ENCODE measurements at places on chromosomes 3 and 15.
A peak's percentile ranks its signal among the peaks of the same experiment; 100 is the strongest.

DNA sequence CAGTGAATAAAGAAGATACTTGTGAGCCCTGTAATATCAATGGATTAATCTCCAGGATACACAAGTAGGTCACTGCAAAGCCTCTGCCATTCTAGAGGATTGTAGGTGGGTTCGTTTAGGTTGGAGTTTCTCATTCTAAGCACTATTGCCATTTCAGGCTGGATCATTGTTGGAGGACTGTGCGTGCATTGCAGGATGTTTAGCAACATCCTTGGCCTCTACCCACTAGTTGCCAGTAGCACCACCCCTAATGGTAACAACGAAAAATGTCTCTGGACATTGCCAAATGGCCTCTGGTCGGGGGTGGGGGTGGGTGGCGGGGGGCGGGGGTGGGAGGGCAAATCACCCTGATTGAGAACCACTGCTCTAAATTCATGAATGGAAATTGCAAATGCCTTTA is 4.9 kb upstream of the IFT57 start:
- no peaks in the 10 kb centered on the region for H3K36me3 ChIP-seq
- peaks cover 20% of the 10 kb centered on the region for H3K4me1 ChIP-seq
- DNase-seq = no peak

GRCh38 chr3:182000447-182000846 is 288.7 kb downstream of the SOX2 start:
- H3K4me1 ChIP-seq = no peaks in the 10 kb centered on the region
- DNase-seq = no peak
- H3K27ac ChIP-seq = no peak overlapping the region
- H3K27me3 ChIP-seq = no peaks in the 10 kb centered on the region
- H3K4me3 ChIP-seq = no peak overlapping the region

- no peak for DNase-seq
- no peak overlapping the region for H3K27ac ChIP-seq
- peaks cover 1% of the 10 kb centered on the region for H3K27me3 ChIP-seq
- H3K36me3 ChIP-seq = no peaks in the 10 kb centered on the region
- no peaks in the 10 kb centered on the region for H3K4me1 ChIP-seq
These were observed 55.8 kb downstream of the ST8SIA2 start for GRCh38 chr15:92449476-92449875.

- H3K4me1 ChIP-seq = peaks cover 3% of the 10 kb centered on the region
- H3K36me3 ChIP-seq = no peaks in the 10 kb centered on the region
- H3K27me3 ChIP-seq = peaks cover 5% of the 10 kb centered on the region
- no peak for DNase-seq
- no peak overlapping the region for H3K27ac ChIP-seq
These were observed 22.2 kb upstream of the TXNRD3 start for GRCh38 chr3:126676919-126677705.

DNA sequence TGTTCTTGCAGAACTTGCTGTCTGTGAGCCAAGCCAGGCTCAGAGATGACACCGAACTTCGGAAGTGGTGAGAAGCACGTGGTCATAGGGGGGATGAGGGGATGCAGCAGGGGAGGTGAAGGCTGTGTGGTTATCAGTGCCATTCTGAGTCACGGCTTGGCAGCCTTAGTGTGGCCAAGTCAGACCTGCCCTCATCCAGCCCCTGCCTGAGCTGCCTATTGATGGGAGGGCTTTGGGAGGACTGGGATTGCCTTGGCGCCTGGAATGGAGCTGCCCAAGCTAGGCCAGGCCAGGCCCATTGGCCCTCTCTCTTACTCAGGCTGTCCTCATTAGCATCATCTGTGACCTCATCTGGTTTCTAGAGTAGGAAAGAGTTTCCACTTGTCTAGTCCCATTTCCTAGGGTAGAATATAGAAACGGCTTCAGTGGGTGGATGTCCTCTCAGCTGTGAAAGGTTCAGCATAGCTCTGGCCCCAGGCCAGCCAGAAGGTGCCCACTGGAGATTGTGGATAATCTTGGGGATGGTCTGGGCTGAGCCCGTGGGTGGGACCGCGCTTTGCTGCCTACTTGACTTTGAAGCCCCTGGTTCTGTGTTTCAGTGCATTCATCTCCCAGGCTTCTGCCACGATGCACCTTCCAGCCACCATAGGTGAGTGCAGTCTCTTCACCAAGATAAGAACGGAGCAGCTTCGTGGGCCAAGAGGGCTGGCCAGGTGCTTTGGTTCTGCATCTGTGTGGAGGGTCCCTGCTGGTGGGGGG is 7.2 kb downstream of the FAH start:
- H3K4me1 ChIP-seq = peaks cover 21% of the 10 kb centered on the region
- DNase-seq = peak; percentile 38
- peaks cover 50% of the 10 kb centered on the region for H3K36me3 ChIP-seq
- H3K27me3 ChIP-seq = no peaks in the 10 kb centered on the region

DNA sequence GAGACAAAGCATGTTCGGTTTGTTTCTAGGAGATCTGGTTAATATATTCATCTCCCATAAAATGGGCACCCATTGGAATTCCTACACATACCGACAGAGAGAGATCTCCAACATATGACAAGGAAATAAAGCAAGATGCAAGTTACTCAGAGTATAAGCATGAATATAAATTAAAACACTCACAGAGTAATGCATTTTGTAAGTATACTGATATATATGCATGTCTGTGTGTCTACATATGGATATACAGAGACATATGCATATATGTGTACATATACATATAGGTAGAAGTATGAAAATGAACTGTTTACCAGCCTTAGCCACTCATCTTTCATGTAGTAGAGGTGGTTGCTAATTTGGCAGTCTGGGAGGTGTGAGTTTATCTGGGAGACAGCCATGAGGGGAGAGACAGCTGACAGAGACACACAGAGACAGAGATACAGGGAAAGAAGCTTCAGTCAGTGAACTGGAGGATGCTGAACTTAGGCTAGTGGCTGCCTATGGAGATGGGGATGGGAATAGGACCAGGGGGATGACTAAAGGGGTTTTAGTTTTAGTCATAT is 134.5 kb downstream of the NTRK3 start:
- H3K27me3 ChIP-seq = peaks cover 2% of the 10 kb centered on the region
- H3K36me3 ChIP-seq = no peaks in the 10 kb centered on the region
- no peak overlapping the region for H3K4me3 ChIP-seq
- H3K4me1 ChIP-seq = no peaks in the 10 kb centered on the region

DNA sequence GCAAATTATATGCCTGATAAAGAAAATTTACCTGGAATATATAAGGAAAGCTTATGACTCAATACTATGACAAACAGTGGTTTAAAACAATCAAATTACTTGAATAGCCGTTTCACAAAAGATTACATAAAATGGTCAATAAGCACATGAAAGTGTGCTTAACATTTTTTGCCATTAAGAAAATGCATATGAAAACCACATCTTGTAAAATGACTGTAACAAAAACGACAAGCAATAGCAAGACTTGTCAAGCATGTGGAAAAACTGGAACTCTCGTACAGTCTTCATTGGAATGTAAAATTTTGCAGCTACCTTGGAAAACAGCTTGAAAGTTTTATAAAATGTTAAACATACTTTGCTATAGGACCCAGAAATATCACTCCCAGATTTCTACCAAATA is 1110.3 kb downstream of the NAALADL2 start:
- H3K4me1 ChIP-seq = no peaks in the 10 kb centered on the region
- H3K27ac ChIP-seq = no peak overlapping the region
- H3K4me3 ChIP-seq = no peak overlapping the region
- DNase-seq = no peak
- no peaks in the 10 kb centered on the region for H3K27me3 ChIP-seq

DNA sequence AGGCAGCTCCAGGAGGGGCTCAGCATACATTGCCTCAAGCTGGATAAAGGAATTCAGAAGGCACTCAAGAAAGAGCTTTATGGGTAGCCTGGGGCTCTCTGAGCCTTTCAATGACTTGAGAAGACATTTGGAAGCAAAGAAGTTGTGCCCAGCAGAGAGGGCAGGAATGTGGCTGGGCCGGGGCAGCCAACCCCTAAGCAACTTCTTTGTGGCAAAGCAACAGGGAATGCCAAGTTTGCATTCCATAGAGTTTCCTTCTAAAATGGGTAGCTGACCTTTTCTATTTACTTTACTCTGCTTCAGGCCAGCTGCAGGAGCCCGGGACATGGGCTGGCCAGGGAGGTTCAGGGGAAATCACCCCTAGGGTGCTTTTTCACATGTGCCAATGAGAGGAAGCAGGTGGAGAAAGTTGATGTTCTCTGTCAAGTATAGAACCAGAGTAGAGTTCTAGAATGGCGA is 45.6 kb downstream of the CCDC12 start:
- DNase-seq = no peak
- H3K36me3 ChIP-seq = peaks cover 38% of the 10 kb centered on the region
- H3K4me1 ChIP-seq = peaks cover 80% of the 10 kb centered on the region

- DNase-seq = no peak
- peaks cover 12% of the 10 kb centered on the region for H3K4me1 ChIP-seq
- H3K4me3 ChIP-seq = no peak overlapping the region
- H3K36me3 ChIP-seq = no peaks in the 10 kb centered on the region
These were observed 2.8 kb downstream of the GLCE start for GRCh38 chr15:69163141-69163669.

GRCh38 chr3:45665101-45665572 is 24.1 kb upstream of the SACM1L start:
- peak; percentile 70 for DNase-seq
- H3K4me1 ChIP-seq = peaks cover 47% of the 10 kb centered on the region
- peak overlapping the region; percentile 75 for H3K4me3 ChIP-seq

GRCh38 chr3:126528800-126529541 is 5.0 kb downstream of the CHST13 start:
- DNase-seq = no peak
- no peaks in the 10 kb centered on the region for H3K4me1 ChIP-seq
- H3K27me3 ChIP-seq = peaks cover 4% of the 10 kb centered on the region
- H3K4me3 ChIP-seq = no peak overlapping the region
- H3K27ac ChIP-seq = no peak overlapping the region
- no peaks in the 10 kb centered on the region for H3K36me3 ChIP-seq

DNA sequence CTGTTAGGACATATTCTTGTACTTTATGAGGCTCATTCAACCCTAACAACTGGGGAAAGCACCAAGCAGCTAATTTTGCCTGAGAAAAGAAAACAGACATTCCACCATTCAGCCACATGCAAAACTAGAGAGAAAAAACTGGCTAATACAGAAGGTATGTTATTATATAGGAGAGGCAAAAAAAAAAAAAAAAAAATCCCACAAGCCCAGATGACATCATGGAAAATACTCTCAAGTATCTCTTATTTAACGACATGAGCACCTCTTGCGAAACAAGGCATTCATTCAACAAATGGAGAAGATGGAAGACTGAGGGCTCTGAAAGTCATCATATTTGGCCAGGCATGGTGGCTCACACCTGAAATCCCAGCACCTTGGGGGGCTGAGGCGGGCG is 61.5 kb downstream of the PRICKLE2 start:
- no peak overlapping the region for H3K4me3 ChIP-seq
- H3K27ac ChIP-seq = no peak overlapping the region
- peaks cover 7% of the 10 kb centered on the region for H3K27me3 ChIP-seq
- no peaks in the 10 kb centered on the region for H3K4me1 ChIP-seq

DNA sequence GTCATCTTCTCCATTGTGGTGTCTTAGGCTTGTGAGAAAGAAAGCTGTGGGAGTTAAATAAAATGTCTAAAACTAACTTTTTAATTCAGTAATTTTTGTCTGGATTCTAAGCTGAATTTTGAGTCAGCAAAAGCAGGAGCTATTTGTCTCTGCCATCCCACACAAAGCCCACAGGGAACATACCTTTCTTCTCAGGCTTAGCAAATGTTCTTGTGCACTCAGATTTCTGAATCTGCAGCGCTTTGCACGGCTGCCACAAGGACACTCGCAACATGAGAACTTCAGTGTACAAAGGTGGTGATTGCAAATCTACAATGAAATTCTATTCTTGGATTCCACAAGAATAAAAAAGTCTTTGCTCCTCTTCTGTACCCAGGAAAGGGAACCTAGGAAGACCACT is 88.2 kb upstream of the RNF7 start:
- H3K27me3 ChIP-seq = no peaks in the 10 kb centered on the region
- H3K4me1 ChIP-seq = no peaks in the 10 kb centered on the region
- no peak overlapping the region for H3K27ac ChIP-seq
- no peak overlapping the region for H3K4me3 ChIP-seq
- H3K36me3 ChIP-seq = no peaks in the 10 kb centered on the region

GRCh38 chr3:48013288-48013980 is 2.8 kb downstream of the MAP4 start:
- no peak overlapping the region for H3K4me3 ChIP-seq
- H3K4me1 ChIP-seq = peaks cover 44% of the 10 kb centered on the region
- peaks cover 2% of the 10 kb centered on the region for H3K36me3 ChIP-seq
- no peak overlapping the region for H3K27ac ChIP-seq
- no peaks in the 10 kb centered on the region for H3K27me3 ChIP-seq

- H3K4me1 ChIP-seq = peaks cover 2% of the 10 kb centered on the region
- H3K36me3 ChIP-seq = no peaks in the 10 kb centered on the region
- no peaks in the 10 kb centered on the region for H3K27me3 ChIP-seq
- H3K27ac ChIP-seq = no peak overlapping the region
These were observed 8.2 kb downstream of the HHATL start for GRCh38 chr3:42694366-42694765.

GRCh38 chr15:37246065-37246464 is 145.7 kb upstream of the MEIS2 start:
- no peak for DNase-seq
- H3K4me1 ChIP-seq = no peaks in the 10 kb centered on the region
- H3K4me3 ChIP-seq = no peak overlapping the region
- no peak overlapping the region for H3K27ac ChIP-seq
- no peaks in the 10 kb centered on the region for H3K27me3 ChIP-seq

GRCh38 chr15:79170256-79170664 is 79.7 kb upstream of the RASGRF1 start:
- no peak overlapping the region for H3K4me3 ChIP-seq
- peaks cover 22% of the 10 kb centered on the region for H3K27me3 ChIP-seq
- no peaks in the 10 kb centered on the region for H3K36me3 ChIP-seq

DNA sequence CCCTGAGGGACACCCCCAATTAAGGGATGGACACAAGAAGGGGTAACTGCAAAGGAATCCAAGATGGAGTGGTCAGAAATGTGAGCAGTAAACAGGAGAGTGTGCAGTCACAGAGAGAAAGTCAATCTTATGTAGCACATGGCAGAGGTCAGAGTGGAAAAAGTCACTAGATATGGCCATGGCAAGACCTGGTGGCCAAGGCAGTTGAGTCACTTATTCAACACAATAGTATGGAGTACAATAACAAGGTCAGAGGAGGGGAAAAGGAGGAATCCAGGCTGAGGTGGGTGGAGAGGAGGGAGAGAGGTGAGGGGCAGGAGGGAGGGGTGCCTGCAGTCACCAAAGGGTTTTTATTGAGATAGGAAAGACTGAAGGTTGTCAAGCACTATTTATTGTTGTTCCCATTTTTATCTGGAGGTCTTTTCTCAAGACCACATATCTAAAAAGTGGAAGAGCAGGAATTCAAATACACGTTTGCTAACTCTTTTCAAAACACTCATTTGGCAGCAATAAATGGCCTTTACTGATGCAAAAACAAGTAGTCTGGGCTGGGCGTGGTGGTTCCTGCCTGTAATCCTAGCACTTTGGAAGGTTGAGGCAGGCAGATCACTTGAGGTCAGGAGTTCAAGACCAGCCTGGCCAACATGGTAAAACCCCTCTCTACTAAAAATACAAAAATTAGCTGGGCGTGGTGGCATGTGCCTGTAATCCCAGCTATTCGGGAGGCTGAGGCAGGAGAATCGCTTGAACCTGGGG is 53.3 kb upstream of the ARHGEF3 start:
- DNase-seq = no peak
- no peak overlapping the region for H3K4me3 ChIP-seq
- no peaks in the 10 kb centered on the region for H3K27me3 ChIP-seq
- peaks cover 44% of the 10 kb centered on the region for H3K4me1 ChIP-seq
